Camera-type eye (tissue), 1 donor: ENCODE measurements at places on chromosomes 5 and 9. TPM values are rescaled to one million over a fixed set of nuclear protein-coding genes. Genes with fewer than 3 reads are reported as not detected.

The PCDHAC2 gene
- 39.0 TPM for total RNA-seq

The IRX1 gene
- total RNA-seq: 13.0 TPM

The SLC45A2 gene
- 6.4 TPM for total RNA-seq

The MARCOL gene
- total RNA-seq: not detected

The C5orf63 gene
- 9.1 TPM for total RNA-seq

The GAPT gene
- total RNA-seq: 0.77 TPM

The CCNI2 gene
- 0.60 TPM for total RNA-seq

The INSL4 gene
- total RNA-seq: not detected

The PCDHGB3 gene
- total RNA-seq: 14.2 TPM

The SPATA31E1 gene
- total RNA-seq: not detected

The NEUROG1 gene
- 5.9 TPM for total RNA-seq

The GRXCR2 gene
- total RNA-seq: not detected

The GDA gene
- 0.55 TPM for total RNA-seq

The FOXD4L3 gene
- not detected for total RNA-seq

The ARHGEF28 gene
- total RNA-seq: 30.0 TPM

The PTCD2 gene
- 10.1 TPM for total RNA-seq

The PRR16 gene
- 5.5 TPM for total RNA-seq

The ENTPD2 gene
- total RNA-seq: 7.0 TPM

The WNK2 gene
- total RNA-seq: 89.7 TPM

The MLANA gene
- 27.2 TPM for total RNA-seq

The SPINK5 gene
- total RNA-seq: 1.5 TPM

The PHF24 gene
- total RNA-seq: 11.2 TPM

The LURAP1L gene
- 32.5 TPM for total RNA-seq

The SLC9A3 gene
- total RNA-seq: 3.1 TPM

The FGD3 gene
- 5.6 TPM for total RNA-seq

The MEGF9 gene
- total RNA-seq: 64.2 TPM

The IL17B gene
- total RNA-seq: 7.1 TPM

The SLC1A1 gene
- total RNA-seq: 9.8 TPM

The LHX3 gene
- 18.5 TPM for total RNA-seq

The HTR4 gene
- 0.27 TPM for total RNA-seq

The STK32A gene
- total RNA-seq: 17.7 TPM

The CTXN3 gene
- total RNA-seq: 4.0 TPM

The PCDHA1 gene
- 0.71 TPM for total RNA-seq

The MARVELD2 gene
- total RNA-seq: 4.1 TPM

The FOXD1 gene
- total RNA-seq: 3.8 TPM

The FUT7 gene
- not detected for total RNA-seq

The NIPAL4 gene
- total RNA-seq: not detected

The LRRC19 gene
- total RNA-seq: not detected
